HAP-1 (cell line): ENCODE measurements at places on chromosomes 3 and 15.

DNA sequence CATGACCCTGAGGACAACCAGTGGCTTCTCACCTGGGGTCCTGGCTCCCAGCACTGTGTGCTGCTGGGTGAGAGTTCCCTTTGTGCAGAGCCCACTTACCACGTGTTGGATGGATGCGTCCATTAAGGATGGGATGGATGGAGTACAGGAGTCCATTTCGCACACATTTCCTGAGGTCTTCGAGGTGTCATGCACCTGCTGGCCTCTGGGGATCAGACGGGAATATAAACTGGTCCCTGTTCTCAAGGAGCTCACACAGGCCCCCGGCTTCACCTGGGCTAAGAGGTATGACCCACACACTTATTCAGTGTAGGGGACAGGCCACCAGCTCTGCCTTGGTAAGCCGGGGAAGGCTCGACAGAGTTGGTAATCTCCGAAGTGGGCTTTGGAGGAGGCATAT, 39.5 kb downstream of the MAGEF1 start:
- no peak for DNase-seq

DNA sequence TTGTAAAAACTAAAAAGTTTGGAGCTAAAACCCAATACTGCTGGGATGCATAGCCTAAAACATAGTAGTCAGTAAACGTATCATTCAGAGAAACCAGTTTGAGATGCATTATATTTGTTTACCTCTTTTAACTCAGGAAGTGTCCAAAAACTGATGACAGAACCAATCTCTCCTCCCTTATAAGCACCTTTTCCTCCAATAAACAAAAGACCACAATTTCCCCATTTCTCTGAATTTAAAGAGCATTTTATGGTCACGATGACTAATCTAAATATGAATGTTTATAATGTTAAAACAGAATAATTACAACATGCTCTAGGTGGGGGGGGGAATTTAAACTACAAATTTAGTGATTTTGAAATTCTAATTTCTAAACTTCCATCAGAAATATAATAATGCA, 58.5 kb downstream of the CEP63 start:
- DNase-seq, result no peak

- DNase-seq, result no peak
Measured at GRCh38 chr3:14340960-14341708, 61.3 kb upstream of the SLC6A6 start.

DNA sequence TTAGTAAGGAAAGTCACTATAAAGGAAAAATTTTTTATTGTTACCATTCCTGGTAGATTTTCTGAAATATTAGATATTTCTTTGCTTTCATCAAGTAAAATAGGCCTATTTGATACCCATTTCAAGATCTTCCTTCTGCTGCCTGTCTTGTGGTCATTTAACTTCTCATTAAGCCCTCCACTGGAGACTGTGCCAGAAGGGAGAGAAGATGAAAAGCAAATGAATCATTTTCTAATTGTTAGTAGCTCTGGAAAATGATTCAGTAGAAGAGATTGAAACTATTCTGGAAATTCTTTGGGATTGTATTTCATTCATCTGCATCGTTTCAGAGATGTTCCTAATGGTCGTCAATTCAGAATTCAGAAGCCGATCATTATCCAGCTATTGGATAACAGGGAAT, 3.2 kb downstream of the KCTD6 start:
- no peak for DNase-seq

DNA sequence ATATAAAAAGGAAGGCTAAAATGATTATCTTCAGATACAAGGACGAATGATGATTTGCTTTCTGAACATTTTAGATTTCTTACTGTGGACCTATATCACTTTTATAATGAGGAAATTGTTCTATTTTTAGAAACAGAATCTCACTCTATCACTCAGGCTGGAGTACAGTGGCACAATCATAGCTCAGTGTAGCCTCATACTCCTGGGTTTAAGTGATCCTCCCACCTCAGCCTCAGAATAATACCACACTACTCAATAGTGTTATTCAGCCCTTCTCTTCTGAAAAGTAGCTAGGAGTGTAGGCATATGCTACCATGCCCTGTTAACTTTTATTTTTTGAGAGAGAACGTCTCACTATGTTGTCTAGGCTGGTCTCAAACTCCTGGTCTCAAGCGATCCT, 15.8 kb downstream of the DNAJC13 start:
- no peak for DNase-seq

- no peak for DNase-seq
Measured at GRCh38 chr3:71035314-71035713, 548.2 kb downstream of the FOXP1 start.

DNA sequence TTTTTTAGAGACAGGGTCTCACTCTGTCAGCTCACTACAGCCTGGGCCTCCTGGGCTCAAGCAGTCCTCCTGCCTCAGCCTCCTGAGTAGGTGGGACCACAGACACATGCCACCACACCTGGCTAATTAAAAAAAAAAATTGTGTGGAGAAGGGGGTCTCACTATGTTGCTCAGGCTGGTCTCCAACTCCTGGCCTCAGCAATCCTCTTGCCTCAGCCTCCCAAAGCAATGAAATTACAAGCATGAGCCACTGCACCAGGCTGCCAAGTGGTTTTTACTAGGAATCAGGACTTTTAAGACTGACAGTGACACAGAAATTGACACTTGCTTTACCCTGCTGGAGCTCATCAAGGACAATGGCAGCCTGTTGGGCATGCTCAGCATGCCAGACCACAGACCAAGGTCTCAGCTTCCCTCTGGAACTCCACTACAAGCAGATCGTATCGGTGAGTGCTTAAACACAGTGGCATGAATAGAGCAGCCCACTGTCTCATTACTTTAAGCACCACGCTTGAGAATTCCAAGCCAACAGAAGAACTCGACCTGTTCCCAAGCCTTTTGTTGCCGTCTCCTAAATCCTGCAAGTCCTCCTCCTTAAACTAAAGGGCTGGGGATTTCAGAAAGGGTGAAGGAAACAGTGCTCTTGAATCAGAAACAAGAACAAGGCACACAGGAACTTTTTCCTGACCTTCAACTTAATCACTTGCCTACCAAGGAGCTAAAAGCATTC, 41.4 kb downstream of the EOMES start:
- no peak for DNase-seq

DNA sequence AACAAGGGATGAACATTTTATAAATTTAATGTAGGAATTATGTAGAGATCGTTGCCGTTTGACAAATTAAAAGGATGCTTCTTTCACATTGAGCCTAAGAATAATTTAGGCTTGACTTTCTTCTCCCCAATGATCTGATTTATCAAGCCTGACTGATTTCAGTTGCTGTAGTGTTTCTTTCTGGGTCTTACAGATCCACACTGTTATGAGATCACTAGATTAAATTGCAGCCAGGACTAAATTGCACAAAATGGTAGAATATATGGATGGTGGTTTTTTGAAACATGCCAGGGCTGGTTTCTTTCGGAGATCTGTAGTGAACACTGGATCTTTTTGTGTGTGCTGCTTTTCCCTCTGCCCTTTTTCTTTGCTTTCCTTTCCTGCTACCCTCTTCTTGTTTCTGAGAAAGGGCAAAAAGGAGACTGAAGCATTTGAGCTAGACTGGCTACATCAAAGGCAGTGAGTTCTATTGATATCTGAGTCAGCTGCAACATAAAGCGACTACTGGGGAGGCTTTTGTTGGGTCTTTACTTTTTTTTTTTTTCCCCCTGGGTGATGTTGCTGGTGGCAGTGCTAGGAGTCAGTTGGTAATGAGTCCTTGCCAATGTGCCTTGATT, 83.0 kb downstream of the AKAP13 start:
- no peak for DNase-seq

DNA sequence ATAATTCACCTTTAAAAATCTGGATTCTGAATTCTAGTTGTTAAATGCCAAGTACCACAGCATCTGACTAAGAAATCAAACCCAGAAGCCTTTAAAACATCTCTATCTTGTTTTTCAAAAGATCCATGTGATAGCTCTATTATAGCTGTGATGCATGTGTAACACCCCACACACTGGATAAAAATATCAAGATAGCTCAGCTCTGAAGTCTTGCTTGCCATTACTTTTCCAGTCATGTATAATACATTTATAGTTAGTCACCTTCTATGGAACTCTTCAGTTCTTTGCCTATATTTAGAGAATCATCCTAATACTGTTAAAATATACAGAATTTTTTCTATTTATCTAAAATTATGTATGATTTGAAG, 11.6 kb downstream of the ARPP19 start:
- DNase-seq, result no peak

DNA sequence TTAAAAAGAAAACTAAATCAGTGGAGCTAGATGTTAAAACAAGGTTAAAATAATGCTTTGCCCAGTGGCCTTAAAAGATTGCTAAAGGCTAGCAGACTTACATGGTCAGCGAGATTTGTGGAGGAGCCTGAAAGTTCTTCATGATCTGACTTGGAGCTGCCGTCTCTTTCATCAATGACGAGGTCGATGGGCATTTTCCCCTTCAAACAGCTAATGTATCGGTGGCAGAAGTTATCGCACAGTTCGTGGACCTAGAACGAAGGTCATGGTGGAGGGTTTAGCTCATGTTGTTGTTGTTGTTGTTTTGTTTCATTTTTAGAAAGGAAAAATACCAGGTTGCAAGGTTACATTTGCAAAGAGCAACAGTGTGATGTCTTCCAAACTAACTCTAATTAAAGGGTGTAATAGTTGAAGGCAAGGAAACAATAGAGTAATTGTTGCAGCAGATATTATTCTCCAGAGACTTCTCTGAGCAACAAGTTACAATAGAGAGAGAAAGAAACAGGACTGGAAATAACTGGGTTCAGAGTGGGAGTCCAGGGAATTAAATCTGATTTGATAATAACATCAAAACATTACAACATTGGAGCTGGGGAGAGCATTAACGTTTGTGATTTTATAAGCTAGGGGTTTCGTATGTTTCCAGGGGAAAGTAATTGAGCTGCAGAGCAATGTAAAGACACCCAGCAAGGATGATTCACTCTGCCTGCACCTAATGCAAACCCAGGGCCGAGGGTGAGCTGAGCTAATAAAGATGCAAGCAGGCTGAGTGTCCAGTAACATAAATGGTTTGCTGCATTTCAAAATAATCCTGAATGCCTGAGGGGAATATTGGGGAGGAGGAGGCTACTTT, 6.6 kb downstream of the MEIS2 start:
- DNase-seq, result peak; percentile 35

GRCh38 chr15:77852241-77853007, 219.7 kb upstream of the LINGO1 start:
- DNase-seq, result no peak

DNA sequence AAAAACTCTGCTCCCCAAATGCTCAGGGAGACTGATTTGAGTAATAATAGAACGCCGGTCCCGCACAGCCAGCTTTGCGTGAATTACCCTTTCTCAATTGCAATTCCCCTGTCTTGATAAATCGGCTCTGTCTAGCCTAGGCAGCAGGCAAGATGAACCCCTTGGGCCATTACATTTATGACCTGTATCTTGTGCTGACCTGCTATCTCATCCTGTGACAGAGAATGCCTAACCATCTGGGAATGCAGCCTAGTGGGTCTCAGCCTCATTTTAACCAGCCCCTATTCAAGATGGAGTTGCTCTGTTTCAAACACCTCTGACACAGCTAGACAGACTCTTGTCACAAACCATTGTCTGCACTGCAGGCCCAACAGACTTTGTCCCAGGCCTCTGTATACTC, 13.8 kb upstream of the NUP210 start:
- DNase-seq, result no peak

DNA sequence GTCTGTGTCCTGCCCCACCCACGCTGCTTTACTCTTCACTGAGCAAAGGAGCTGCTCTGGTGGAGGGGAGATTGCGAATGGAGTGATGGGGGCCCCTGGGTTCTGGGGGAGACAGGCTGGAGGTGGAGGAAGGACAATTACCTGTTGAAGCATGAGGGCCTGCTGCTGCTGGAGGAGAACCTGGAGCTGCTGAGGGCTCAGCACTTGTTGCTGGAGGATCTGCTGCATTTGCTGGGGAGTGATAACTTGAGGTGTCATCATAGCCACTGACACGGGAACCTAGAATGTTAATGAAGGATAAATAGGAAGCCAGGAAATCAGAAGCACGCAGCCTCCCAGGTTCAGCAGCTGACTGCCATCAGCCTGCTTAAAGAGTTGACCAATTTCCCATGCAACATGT, 530.0 kb downstream of the FOXP1 start:
- DNase-seq, result no peak

DNA sequence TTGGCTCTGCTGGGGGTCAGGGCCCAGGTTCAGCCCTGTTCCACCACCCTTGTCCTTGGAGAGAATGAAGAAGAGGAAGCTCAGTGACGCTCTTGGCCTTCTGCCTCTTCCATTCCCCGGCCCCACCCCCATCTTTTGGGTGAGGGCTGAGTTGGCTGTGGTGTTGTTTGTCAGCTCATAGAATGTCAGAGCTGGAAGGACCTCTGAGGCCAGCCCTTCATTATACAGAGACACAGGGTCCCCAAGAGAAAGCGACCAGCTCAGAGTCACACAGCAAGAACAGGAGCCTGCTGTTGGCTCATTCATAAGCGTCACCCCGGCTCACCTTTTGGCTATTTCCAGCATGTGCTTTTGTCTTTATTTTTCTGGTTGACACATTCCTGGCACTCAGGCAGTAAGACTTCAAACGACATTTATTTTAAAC, 68.2 kb downstream of the AAGAB start:
- no peak for DNase-seq

DNA sequence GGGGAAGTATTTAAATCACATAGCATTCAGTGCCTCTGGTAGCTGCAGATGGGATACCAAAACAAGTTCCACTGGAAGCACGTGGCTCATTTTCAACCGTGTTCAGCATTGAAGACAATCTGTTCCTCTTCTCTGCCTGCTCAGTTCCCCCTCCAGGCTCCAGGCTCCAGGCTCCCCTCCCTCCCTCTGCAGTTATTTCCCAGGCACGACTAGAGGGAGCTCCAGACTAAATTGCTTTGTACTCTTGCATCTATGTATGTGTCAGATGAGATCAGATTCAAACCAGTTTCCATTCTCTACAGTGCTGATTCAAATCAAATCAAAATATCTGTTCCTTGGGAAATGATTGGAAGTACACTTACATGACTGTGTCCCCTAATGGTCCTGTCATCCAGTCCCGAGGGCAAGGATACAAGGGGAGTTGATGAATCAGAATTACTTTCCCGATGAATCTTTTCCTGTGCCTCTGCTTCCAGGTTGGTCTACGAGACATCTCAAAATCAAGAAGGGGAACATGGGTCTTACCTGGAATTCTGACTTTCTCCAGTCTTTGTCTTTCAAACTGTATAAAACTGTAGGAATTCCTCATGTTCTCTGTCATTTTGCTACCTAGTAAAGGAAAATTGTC, 600.5 kb downstream of the EDEM1 start:
- no peak for DNase-seq
